ENCODE measurements at places on chromosomes 7 and 10.

GRCh38 chr10:623014-623413 lies 66.5 kb downstream of the DIP2C start:
- no peak for DNase-seq

GRCh38 chr7:127873715-127874636 lies 157.3 kb downstream of the LRRC4 start:
- DNase-seq, result no peak

DNA sequence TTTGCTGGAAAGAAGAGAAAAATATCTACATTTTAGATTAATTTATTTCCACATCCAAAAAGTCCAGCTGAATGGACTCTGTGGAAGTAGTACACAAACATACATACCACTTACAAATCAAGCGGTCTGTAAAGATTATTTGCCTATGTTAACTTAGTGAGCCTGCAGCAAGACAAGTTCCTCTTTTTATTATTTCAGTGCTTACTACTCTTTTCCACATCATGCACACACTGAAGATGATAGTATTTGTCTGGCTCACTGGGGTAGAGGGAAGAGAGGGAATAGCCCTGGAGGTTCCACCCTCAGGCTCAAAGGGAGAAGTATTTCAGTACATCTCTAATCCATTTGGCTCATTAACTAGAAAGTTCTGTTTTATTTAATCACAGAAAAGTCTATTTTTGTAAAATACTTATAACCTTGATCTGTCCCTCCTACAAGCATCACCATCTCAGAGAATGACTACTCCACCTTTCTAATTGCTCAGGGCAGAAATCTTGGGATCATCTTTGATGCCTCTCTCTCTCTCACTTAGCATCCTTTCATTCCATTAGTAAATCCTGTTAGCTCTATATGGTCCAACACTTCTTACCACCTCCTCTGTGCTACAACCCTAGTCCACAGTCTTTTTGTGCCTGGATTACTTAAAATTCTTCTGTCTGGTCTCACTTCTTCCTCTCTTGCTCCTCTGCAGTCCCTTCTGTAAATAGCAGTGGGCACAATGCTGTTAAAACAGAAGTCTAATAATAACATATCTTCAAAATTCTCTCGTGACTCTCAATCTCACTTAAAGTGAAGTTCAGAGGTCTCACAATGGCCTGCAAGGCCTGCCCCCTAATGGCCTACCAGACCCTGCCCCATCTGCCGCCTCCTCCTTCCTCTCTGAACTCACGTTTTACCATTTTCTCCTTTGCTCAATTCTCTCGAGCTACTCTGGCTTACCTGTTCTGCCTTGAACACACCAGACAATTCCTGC lies 64.3 kb upstream of the CCDC6 start:
- DNase-seq, result no peak

DNA sequence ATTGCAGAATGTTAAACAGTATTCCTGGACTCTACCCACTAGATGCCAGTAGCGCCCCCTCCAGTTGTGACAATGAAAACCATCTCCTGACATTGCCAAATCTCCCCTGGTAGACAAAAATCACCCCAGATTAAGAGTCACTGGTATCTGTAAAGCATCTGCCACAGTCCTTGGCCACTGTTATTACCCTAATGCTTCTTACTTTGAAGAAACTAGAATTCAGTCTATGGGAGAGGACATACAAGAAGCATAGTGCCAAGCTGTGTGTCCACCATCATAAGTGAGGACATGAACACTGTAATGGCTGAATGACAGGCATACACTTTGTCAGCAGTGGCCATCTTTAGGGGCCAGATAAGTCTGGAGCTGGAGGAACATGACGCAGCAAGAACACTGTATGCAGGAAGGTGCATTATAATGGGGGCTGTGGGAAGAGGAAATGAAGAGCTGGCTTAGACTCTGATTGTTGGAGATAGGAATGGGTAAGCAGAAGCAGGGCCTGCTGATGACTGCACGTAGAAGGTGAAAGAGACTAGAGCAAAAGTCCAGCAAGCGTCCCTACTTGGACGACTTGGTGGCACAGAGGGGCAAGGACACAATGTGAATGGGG lies 32.5 kb downstream of the CBX3 start:
- DNase-seq, result no peak

GRCh38 chr7:39091774-39092173 lies 114.1 kb downstream of the POU6F2 start:
- no peak for DNase-seq

DNA sequence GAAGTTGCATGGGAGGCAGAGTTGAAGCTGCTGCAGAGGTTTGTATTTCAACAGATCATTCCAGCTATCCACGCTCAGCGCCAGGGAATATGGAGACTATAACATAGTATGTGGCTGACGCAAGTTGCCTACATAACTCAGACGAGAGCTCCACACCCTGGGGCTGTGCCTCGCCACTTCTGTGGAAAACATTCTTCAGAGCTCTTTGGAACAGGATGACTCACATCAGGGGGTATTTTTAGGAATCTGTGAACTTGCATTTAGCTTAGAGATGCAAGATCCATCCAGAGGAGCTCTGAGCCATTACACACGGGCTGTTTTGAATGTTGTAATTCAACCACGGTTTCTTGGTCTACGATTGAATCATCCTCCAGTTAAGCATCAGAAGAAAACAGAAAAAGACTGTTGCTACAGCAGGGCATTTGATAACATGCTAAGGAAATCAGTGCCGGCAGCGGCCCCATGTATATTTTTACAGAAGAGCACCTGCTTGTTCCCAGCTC lies 481.5 kb upstream of the AKR1E2 start:
- DNase-seq, result peak; percentile 88

DNA sequence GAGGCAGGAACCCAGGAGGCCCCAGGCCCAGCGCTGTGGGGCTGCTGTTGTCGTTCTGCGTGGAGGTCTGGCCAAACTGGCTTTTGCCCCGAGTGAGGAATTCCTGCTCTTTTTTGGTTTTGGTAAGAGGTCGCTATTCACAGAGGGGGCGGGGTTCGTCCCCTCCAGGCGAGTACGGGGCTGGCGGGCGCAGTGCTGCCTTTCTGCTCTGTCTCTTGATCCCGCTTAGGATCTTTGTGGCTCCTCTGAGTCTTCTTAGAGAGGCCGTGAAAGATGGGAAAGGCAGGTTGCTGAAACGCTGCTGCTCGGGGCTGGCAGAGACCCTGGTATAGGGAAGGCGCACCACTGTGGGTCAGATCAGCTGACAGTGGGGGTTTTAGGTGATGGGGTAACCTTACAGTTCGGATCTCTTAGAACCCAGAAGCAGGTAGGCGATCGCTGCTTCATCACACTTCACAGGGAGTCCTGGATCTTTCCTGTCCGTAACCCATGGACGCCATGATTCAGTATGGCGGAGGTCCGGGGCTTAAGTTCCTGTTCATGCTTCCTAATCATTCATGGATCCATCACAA lies 136.7 kb downstream of the KIF20B start:
- DNase-seq, result peak; percentile 21

All from muscle of arm (tissue), 14 donors.